ENCODE measurements at places on chromosomes 1 and 21.

GRCh38 chr1:240947438-240948224 is 335.7 kb upstream of the GREM2 start:
- no peak for DNase-seq

DNA sequence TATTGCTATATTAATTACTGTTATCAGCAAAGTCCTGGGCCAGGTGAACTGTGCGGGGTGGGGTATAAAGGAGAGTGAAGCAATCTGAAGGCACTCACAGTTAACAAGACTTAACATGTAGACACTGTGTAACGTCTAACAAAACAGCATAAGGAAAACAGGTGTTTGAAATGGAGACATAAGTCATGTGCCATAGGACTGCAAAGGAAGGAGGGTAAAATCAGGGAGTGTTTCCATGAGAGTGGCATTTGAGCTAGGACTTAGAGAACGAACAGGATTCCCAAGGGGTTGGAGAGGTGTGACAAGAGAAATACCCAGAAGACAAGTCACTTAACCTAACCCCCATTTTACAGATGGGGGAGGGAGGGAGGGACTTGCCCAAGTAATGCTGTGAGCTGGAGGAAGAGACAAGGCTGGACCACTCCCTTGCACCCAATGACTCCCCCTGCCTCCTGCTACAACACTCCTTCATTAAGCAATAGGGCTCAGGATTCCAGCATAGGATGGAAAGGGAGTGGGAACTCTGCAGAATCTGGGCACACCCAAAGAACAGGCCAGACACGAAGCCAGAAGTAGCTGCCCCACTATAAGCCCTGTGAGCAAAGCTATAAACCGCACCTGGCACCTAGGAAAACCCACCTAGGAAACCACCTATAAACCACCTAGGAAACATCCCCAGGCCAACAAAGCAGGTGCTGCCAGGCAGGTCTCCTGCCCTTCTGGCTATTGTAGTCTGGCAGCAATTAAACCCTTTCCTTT is 6.6 kb downstream of the PEF1 start:
- no peak for DNase-seq

DNA sequence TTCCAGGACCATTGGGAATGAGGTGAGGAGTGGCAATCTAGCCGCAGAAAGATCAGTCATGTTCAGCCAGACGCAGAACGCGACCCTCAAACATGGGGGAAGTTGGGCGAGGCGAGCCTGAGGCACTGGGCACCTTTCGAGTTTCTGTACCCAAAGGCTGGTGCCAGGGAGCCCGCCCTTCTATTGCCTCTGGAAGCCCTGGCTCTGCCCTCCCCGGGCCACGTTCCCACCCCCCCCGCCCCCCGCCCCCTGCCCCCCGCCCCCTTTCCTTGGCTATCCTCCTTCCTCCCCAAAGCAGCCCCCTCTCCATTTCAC is 2.2 kb upstream of the ZBTB7B start:
- DNase-seq = no peak

DNA sequence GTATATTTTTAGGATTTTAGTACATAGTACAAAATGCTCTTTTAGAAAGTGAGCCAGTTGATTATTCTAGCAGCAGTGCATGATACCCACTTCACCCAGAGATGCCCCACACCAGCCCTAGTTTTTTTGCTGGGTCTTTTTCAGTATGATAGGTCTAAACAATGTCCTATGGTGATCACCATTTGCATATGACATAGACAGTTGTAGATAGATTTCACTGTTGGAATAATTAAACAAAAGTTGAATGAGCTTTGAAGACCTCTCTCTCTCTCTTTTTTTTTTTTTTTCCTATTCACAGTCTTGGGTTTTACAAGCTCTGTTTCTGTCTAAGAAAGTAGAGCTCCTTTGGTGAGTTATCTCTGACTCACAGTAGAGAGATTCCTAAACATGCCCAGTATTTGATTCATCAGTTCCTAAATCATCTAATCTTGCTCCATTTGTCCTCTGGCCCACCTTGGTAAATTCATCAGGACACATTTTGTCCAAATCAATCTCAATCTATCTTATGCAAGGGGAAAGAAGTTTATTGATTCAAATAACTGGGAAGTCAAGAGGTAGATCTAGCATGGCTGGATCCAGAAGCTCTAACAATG is 44.7 kb upstream of the VAV3 start:
- no peak for DNase-seq

- no peak for DNase-seq
Measured at GRCh38 chr21:36792505-36792967, 93.6 kb downstream of the SIM2 start.

- DNase-seq = no peak
Measured at GRCh38 chr1:198922638-198923430, 284.0 kb downstream of the PTPRC start.

DNA sequence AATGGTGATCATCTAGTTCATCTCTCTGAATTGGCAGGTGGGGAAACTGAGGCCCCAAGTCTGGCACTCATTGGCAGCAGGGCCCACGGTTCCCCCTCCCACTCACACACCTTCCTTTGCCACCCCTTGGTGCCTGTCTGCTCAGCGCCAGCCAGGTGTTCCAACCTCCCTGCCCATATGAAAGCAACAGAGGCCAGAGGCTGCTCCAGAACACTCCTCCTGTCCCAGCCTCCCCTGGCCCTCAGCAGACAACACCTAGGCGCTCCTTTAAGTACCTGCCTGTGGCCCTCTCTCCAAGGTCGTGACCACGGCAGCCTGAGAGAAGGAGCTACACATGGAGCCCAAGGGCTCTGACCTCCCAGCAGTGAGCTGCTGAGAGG is 362.3 kb upstream of the VAMP3 start:
- no peak for DNase-seq

- no peak for DNase-seq
Measured at GRCh38 chr1:22123071-22123390, 19.9 kb downstream of the WNT4 start.

GRCh38 chr1:55670331-55671082 is 455.3 kb upstream of the USP24 start:
- DNase-seq = no peak

- DNase-seq = no peak
Measured at GRCh38 chr1:31793086-31793485, 22.7 kb downstream of the SPOCD1 start.

DNA sequence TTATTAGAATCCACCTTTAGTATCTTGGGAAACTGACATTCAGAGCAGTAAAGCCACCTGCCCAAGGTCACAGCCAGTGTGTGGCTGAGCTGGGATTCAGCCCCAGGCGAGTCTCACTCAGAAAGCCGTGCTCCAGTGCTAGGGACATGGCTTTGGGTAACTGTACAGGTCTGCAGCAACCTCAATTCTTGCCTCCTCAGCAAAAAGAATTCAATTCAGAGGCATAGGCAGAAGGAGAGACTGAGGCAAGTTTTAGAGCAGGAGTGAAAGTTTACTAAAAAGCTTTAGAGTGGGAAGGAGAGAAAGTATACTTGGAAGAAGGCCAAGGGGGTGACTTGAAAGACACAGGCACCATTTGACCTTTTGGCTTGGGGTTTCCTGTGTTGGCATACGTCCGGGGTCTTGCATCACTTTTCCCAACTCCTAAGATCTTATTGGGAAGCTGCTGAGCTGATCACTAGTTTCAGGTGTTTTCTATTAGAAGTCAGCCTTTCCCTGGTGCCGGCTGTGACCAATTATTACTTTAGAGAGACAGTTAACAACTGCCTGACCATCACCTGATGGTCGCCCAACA is 529.3 kb downstream of the MATN1 start:
- no peak for DNase-seq

DNA sequence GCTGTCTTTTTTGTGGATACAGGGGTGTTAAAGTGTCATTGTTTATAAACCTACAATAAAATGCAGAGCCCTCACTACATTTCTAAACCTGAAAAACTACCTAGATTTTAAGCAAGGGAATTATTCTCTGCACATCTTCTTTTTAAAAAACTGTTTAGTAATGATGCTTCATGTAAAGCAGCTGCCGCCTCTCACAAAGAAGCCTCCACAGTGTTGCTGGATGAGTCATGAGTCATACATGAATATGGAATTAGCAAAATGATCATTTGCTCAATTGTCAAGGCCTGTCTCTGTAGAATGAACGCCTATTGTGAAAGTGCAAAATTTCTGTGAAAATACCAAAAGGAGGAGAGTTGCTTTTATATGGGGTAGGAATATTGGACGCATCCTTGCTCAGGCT is 259.5 kb upstream of the CHRM3 start:
- DNase-seq = no peak

- no peak for DNase-seq
Measured at GRCh38 chr1:167273027-167273800, 52.5 kb downstream of the POU2F1 start.

GRCh38 chr21:16837321-16837720 is 675.5 kb upstream of the CXADR start:
- no peak for DNase-seq

GRCh38 chr21:39082656-39083376 is 100.4 kb downstream of the PSMG1 start:
- DNase-seq = no peak

DNA sequence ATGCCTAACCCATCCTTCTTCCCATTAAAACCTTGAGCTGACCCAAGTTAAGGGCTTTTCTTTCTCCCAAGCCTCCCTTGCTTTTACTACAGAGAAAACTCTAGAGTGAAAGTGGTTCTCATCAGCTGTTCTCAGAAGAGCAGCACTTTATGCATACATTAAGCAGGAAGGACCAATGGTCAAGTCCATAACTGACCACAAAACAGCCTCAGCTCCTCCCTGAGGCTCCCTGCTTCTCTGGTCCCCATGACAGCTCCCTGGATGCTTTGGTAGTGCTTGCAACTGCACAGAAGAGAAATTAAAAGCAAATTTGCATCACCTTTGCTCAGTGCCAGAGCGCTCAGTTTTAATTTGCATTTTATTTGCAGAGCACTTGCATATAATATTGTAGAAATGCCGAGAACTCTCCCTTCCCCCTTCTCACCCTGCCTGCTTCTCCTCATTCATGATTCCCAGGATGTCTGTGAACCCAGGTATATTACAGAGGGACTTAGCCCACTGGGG is 56.1 kb downstream of the LMX1A start:
- DNase-seq = no peak

DNA sequence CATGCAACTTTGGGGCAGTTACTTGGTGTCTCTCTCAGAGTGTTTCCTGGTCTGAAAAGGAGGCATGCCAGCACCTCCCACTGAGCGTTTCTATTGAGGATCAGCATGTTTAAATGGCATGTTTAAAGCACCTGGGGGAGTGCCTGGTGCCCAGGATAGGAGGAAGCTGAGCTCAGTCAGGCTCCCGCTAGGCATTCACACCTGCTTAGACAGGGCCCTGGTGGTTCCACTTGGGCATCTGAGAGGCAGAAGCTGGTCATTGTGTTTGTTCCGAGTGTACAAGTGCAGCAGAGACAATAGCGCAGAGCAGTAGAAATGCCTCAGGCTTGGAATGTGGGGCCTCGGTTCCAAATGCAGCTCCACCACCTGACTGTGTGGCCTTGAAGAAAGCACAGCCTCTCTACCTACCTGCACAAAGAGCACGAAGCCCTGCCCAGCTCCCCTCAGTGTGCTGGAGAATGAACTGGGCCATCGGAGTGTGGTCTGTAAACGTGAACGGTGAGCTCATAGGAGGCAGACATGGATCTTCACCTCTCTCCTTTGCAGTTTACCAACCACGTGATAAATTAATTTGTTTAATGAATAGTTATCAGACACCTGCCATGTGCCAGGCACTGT is 20.3 kb upstream of the TMEM222 start:
- DNase-seq = no peak

DNA sequence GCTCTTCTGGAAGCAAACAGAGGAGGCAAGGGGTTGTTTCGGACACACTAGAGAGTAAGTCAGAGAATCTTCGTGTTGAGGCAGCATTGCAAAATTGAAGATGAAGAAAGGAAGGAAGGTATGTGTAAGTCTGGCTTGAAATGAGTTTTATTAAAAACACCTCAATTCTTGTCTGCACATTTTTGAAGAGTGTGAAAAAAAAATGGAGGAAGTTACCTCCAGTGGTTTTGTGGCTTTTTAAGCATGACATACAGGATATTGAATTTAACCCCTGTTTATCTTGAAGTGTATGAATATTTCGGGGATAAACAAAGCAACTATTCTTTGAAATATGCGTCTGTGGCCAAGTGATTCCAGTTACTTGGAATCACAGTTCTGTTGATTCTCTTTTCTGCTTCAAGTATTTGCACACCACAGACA is 203.2 kb upstream of the SGIP1 start:
- DNase-seq = no peak

DNA sequence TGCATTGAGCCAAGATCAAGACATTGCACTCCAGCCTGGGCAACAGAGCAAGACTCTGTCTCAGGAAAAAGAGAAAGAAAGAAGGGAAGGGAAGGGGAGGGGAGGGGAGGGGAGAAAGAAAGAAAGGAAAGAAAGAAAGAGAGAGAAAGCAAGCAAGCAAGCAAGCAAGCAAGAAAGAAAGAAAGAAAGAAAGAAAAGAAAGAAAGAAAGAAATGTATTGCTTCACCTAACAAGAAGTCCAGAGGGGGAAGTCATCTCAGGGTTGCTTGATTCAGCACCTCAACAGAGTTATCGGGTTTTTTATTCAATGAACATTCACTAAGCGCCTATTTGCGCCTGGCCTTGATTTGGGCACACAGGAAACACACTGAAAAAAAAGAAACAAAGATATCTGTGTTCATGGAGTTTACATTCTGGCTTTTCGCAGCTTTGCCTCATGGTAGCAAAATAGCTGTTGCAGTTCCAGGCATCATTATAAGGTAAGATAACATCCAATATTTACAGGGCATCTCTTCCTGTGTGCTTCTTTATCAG is 8.2 kb upstream of the RCSD1 start:
- no peak for DNase-seq

DNA sequence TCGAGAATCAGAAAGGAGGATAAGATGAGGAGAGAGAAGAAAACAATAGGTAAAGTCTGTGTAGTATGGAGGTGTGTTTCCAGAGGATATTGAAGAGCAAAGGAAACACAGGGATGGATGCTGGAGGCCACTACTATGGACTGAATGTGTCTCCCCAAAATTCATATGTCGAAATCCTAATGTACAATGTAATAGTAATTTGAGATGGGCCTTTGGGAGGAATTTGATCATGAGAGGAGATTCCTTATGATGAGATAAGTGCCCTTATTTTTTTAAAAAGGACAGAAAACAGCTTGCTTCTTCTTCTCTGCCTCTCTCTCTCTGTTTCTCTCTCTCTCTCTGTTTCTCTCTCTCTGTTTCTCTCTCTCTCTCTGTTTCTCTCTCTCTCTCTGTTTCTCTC is 602.2 kb upstream of the ADAMTS5 start:
- no peak for DNase-seq

- DNase-seq = no peak
Measured at GRCh38 chr1:23376890-23377811, 7.5 kb upstream of the ZNF436 start.

- no peak for DNase-seq
Measured at GRCh38 chr1:216926720-216927510, 203.7 kb upstream of the ESRRG start.

- DNase-seq = no peak
Measured at GRCh38 chr21:27224169-27224568, 257.3 kb upstream of the ADAMTS5 start.

GRCh38 chr1:241647658-241648057 is 4.4 kb upstream of the WDR64 start:
- DNase-seq = no peak

- DNase-seq = no peak
Measured at GRCh38 chr1:36223381-36223995, 755 bp upstream of the THRAP3 start.

- no peak for DNase-seq
Measured at GRCh38 chr1:231188072-231188471, 26.2 kb downstream of the TRIM67 start.

- no peak for DNase-seq
Measured at GRCh38 chr1:37561133-37562132, 4.7 kb downstream of the DNALI1 start.

GRCh38 chr1:210328746-210329503 is at the start of gene HHAT:
Gene HHAT, plus strand, starts transcription at chr1:210328902. Its CDS starts 20,074 bp downstream, at chr1:210348976.
- peak; percentile 79 for DNase-seq
